DMS79 treated with DMSO at 0.1 percent for 48 hours (cell line): ENCODE measurements at places on chromosomes 11 and 22.

- DNase-seq, result no peak
Measured at GRCh38 chr11:63802637-63803414, 10.4 kb upstream of the SPINDOC start.

- DNase-seq, result peak; percentile 54
Measured at GRCh38 chr22:31753005-31753633, 700 bp upstream of the DEPDC5 start.

DNA sequence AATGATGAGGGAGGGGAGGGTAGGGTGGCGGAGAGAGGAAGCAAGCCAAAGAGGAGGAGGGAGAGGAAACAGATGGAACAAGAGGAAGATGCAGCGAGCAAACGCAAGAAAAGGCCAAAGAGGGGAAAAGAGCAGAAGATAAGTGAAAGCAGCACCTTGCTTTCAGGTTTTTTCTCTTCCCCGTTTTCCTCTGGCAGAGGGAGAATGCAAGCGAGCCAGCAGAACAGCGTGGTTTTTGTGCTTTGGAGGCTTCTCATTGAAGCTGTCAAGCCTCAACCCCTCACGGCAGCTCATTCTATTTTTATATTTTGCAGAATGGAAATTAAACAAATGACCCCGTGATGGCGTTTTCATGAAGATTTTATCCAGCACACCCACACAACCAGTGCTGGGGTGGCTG is 67.1 kb upstream of the GRAMD1B start:
- DNase-seq, result no peak

DNA sequence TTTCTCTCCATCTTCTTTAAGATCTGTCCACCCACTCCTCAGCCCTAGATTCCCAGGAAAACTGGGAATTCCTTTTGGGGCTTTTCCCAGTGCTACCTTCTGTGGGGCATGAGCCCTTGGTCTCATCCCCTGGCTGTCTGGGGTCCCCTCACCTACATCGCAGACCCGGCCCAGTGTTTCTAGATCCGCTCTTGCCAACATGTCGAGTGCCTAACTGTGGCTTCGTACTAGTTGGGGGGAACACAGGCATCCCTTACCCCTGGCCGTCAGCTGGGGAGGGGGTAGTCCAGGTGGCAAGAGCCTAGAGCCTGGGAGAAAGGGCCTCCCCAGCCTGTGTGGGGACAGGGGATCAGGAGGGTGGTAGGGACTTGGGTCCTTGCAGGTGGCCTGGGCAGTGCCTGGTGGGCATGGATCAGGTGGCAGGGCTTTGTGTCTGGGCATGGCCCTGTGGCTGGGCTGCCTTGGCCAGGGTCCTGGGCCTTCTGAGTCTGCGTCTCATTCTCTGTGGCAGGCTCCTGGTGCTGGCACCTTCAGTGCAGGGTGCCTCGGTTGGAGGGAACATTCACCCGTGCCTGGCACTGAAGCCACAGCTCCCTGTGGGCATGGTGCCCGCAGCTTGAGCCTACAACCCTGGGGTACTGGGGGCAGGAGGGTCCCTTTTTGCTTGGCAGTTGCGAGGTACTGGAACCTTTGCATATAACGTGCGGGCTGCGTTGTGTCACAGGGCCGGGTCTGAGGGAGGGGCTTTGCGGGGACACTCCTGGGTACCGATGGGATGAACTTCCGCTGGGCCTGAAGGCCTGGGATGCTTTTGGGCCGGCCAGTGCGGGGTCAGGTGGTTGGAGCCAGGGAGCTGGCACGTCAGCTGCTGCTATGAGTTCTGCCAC is 4.1 kb downstream of the KCNQ1 start:
- DNase-seq, result no peak

DNA sequence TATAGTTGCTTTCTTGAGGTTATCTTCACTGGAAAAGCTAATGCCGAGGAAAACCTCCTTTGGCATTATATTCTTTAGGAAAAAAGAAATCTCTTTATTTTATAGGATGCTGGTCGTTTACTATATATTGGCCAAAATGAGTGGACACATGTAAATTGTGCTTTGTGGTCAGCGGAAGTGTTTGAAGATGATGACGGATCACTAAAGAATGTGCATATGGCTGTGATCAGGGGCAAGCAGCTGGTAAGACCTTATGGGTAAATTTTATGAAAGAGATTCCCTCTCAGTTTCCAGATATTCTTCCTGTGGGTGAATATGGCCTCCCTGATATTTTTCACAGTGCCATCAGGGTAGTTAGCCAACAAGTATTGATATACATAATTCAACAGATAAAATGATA is 29.4 kb upstream of the TTC36 start:
- no peak for DNase-seq

- no peak for DNase-seq
Measured at GRCh38 chr11:113409526-113409925, 21.9 kb downstream of the ANKK1 start.

GRCh38 chr11:71991494-71991893 is 7.2 kb upstream of the IL18BP start:
- no peak for DNase-seq

GRCh38 chr11:32870676-32871075 is 21.9 kb upstream of the QSER1 start:
- DNase-seq, result no peak

DNA sequence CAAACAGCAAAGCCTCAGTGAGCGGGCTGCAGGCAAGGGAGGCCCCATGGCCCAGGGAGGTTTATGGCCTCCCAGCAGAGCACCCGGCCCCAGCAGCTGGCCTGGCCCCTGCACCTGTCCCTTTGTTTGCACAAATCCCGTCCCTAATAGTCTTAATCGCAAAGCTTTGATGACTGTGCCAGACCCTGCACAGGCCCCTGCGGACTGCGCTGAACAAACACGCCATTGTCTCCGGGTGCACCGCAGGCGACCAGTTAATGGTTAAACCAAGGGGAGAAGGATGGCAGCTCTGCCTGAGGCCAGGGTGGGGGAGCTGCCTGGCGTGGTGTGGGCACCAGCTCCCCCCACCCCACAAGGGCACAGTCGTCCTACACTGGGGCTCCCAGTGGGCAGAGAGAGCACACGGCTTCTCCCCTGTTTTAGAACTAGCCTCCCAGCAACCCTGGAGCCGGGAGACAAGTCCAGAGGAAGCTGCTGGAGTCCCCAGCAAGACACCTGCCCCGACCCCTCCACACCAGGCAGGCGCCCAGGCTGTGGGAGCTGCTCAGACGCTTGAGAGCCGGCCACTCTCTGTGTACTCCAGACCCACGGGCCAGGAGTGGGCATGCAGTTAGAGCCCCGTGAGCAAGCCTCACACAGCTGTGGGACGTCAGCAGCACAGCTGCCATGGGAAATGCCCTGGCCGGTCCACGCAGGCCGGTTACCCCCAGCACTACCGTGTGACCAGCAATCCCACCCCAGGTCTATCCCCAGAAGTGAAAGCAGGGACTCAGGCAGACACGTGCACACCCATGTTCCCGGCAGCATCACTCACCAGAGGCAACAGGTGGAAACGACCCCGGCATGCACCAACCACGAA is 39.7 kb upstream of the TH start:
- DNase-seq, result peak; percentile 37

GRCh38 chr22:35812600-35812999 is 94.9 kb downstream of the APOL5 start:
- DNase-seq, result no peak

GRCh38 chr11:105719073-105719822 is 109.4 kb downstream of the GRIA4 start:
- no peak for DNase-seq

DNA sequence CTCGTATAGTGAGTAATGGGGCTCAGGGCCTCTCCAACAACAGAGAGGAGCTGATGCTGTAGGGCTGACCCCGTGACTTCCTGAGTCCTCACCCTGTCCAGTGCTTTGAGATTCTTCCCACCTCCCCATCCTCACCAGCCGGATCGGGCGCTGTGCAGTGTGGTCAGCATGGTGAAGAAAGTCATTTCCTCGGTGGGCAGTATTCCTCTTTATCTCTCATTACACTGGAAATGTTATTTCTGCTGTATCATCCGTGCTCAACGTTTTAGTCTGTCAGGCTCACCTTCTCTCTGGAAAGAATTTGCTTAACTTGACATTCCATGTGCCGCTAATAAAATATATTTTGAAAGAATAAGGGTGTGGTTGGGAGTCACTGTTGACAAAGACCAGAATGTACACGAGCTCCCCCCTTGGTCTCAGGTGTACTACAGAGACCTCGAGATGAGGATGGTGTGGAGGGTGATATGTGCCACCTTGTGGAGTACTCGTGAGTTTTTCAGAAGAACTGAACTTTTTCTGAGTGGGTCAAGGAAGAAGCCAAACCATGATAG is 25.7 kb upstream of the SCGB1A1 start:
- DNase-seq, result no peak

DNA sequence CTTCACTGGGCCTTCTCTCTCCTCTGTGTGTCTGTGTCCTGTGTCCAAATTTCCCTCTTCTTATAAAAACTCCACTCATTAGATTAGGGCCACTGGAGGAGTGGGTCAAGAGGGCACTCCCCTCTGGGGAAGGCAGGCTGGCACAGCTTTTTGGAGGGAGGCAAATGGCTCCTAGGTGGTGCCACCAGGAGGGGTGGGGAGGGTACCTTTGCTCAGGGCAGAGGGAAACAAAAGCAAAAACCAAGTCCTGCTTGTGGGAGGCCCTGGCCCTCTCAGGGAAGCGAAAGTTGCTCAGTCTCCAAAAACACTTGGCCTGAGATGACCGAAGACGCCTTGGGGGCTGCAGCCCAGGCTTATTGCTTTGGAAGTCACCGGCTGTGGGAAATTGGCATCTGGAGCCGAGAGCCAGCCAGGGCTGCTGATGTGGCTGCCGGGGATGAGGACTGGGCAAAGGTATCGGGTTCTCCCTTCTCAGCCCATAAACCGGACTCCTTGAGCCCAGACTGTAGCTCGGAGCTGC is 48.2 kb upstream of the ANO1 start:
- no peak for DNase-seq

- no peak for DNase-seq
Measured at GRCh38 chr22:30423301-30423958, 2.1 kb upstream of the MTFP1 start.

- DNase-seq, result no peak
Measured at GRCh38 chr22:49887064-49887451, 31.2 kb downstream of the ALG12 start.

DNA sequence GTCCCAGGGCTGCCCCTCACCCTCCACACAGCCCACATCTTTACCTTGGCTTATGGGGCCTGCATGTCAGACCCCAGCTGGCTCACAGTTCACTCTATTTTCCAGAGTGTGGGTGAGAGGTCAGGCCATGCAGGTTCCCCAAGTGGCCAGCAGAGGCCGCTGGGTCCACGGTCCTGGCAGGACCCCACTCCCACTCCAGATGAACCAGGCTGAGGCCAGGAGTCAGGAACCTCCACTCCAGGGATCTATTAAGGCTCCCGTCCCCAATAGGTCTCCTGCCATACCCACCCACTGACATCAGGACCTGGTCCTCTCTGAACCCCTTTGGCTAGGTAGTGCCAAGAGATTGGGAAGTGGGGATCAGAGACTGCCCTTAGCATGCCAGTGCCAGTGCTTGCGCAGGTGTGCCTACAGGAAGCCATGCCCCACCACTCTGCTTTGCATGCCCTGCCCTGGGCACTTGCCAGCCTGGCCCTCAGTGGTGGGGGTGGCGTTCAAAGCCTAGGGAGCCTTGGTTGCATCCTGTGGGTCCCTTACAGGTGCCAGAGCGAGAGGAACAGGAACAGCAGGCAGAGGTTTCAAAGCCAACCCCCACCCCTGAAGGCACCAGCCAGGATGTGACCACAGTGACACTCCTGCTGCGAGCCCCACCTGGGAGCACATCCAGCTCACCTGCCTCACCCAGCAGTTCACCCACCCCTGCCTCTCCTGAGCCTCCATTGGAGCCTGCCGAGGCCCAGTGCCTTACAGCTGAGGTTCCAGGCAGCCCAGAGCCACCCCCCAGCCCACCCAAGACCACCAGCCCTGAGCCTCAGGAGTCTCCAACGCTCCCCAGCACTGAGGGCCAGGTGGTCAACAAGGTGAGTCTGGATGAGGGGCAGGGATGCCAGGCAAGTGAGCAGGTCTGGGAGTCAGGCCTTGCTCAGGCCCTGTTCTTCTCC is 8.3 kb downstream of the SMTN start:
- DNase-seq, result no peak

DNA sequence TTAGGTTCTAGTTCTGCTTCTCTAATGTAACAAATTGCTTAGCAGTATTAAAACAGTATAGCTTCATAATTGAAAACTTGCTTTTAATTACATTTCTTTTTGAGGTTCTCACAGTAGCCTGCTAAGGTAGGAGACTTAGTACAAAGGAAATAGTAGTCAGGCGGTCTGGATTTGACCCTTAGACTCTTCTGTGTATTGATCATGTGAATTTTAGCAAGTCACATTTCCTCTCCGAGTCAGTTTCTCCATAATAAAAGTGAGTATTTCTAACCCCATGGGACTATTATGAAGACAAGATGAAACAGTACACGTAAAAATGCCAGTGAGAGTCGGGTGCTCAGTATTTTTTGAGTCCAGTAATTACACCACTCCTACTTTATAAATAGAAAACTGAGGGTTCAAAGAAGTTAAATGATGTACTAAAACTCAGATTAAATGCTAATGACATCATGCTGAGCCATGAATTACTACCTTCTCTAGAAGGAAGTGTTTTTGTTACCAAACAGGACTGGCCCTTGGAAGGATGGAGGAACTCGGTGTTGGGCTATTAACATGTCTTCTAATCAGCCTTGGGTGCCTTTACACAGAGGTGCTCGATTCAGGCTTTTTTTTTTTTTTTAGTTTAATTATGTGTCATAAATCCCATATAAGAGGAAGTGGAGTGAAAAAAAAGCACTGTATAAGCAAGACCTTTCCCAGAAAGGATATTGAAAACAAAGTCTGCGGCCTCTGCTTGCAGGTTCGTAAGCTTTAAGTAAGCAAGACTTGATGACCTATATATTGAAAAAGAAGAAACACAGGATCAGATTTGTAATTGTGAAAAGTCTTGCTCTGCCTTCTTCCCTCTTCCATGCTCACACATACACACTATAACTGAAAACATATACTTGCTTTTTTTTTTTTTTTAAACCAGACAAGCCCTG is 109.0 kb downstream of the EMSY start:
- DNase-seq, result no peak

GRCh38 chr11:66561178-66561974 is 7.0 kb downstream of the CTSF start:
- DNase-seq, result no peak

DNA sequence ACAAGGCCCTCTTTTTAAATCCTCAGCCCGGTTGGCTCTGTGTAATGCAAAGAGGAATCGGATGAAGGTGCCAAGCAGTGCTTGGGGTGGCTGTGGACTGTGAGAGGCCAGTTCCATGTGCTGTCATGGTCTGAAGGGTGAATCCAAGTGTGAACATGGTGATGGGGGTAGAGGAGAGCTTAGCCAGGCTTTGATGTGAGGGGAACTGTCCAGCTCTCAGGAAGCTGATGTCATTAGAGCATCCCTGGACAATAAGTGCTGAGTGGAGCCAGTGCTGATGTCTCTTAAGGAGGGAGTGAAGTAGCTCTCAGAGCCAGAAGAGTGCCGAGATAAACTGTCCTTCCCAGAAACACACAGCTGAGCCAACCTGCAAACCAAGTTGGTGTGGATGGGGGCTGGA is 53.6 kb downstream of the NAV2 start:
- DNase-seq, result no peak

DNA sequence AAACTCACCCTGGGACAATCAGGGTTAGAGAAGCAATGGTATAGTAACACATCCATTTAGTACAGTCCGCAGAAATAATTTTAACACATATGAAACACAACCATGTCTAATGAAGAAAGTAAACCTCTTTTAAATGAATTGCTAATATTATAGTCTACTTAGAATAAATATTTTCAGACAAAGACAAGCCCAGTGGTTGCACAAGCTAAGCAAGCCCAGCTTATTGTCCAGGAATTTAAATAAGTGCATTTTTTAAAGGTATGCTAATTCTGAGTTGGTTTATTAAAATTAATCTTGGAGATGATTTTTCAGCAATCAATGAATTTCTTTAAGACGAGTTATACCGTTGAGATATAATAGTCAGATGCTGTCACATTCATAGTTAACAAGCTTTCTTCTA is 118.8 kb upstream of the BLID start:
- no peak for DNase-seq
